ENCODE measurements at places on chromosomes 1 and 21. TPM values are rescaled to one million over a fixed set of nuclear protein-coding genes. Genes with fewer than 3 reads are reported as not detected.

Gene PRXL2B
- 22.0 TPM for total RNA-seq

Gene C1orf116
- 2.6 TPM for total RNA-seq

Gene SDHC
- total RNA-seq, result 254 TPM

Gene C4BPB
- 0.92 TPM for total RNA-seq

Gene TMCC2
- 2.8 TPM for total RNA-seq

Gene HDGF
- 466 TPM for total RNA-seq

Gene CDCA8
- 48.4 TPM for total RNA-seq

Gene FAM72D
- 6.1 TPM for total RNA-seq

Gene KRTAP19-3
- not detected for total RNA-seq

Gene TSACC
- total RNA-seq, result 1.9 TPM

Gene KLHL20
- 9.4 TPM for total RNA-seq

Gene G0S2
- 3.8 TPM for total RNA-seq

Gene DMRTA2
- 0.13 TPM for total RNA-seq

Gene FOXD2
- total RNA-seq, result 0.35 TPM

Gene NECTIN4
- 2.2 TPM for total RNA-seq

Measured in A549 treated with CpdA at 1 μM for 4 hours (cell line).